ENCODE measurements at places on chromosomes 4 and X.
A peak's percentile ranks its signal among the peaks of the same experiment; 100 is the strongest.

GRCh38 chr4:5018603-5019002 is 655 bp downstream of the CYTL1 start:
- no peak for DNase-seq

- DNase-seq: no peak
Observed at GRCh38 chr4:610411-611261, 14.7 kb upstream of the PDE6B start.

DNA sequence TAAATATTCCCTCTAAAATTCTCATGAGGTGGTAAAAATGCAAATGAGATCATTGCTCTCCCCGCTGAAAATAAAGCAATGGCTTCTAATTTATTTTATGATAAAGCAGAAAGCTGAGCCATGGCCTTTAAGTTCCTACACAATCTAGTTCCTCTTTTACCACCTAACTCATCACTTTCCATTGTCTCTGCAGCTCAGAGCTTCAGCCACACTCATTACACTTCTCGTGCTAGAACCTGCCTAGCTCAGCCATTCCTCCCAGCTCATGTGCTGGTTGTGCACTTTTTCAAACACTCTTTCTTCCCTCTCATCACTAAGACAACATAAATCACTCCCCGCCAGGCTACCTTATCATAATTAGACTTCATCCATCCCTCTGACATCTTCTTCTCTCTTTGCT is 1112.1 kb upstream of the PRKX start:
- no peak for DNase-seq

GRCh38 chrX:35040871-35041270 is 98.3 kb downstream of the FAM47B start:
- no peak for DNase-seq

DNA sequence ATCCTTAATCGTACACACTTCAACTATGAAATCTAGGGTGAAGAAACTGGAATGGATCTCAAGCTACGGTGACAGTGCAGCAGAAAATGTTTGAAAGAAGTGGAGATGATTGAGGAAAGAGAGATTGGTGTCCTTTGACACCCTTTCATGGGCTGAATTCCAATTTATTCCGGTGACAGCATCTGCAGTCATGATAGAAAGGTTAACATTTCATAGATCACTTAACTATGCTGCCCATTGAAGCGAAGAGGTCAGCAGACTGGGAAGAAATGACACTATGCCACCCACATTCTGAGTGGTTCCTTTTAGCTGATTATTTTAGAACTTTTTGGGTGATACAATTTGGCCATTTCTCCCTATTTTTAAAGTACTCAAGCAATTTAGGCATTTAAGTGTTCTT is 82.3 kb downstream of the DNAAF6 start:
- DNase-seq: no peak

DNA sequence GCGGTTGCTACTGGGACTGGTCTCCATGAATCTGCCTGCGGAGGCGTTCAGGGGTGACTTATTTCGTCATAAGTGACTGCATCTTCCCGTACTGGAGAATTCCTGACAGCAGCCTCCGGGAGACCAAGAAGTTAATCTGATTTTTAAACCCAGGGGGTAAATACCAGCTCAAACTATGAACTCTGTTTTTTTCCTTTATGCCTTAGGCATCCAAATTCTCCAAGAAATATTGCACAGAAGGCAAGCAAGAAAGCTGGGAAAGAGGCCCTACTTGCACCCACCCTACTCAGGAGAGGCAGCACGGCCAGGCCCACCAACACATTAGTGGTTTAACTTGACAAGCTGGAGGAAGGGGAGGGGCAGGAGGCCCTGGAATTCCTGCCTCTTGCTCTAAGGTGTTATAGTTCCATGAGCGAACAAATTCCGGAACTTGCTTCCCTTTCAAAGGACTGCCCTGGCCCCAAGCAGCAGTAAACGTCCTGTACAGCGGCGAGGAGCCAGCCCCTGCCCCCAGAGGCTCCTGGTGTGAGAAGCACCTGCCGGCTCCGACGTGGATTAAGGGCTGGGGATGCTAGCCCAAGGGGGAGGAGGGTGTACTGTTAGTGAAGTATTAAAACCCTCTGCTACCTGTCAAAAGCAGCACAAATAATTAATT is 177.2 kb downstream of the AFAP1 start:
- DNase-seq: no peak

GRCh38 chrX:1853916-1854315 is 239.1 kb downstream of the ASMT start:
- DNase-seq: no peak

DNA sequence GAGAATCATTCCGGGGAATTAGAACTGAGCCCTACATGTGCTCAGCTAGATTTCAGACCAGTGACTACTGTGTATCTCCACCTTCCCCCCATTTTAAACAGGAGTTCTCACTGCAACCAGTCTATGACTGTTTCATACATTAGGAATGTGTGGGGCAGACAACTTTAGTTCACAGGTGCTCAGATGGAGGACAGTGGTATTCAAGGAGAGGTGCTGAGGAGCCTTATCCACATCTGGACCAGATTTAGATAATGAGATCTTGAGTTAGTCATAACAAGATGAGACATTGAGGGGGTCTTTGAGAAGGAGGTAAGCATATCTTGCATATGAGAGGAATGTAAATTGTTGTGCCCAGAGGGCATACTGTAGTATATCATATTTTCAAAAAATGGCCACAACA is 32.8 kb upstream of the RELL1 start:
- DNase-seq: no peak

GRCh38 chr4:102637391-102637790 is 123.4 kb downstream of the MANBA start:
- DNase-seq: no peak

- DNase-seq: no peak
Observed at GRCh38 chr4:17915439-17915838, 104.7 kb downstream of the NCAPG start.

DNA sequence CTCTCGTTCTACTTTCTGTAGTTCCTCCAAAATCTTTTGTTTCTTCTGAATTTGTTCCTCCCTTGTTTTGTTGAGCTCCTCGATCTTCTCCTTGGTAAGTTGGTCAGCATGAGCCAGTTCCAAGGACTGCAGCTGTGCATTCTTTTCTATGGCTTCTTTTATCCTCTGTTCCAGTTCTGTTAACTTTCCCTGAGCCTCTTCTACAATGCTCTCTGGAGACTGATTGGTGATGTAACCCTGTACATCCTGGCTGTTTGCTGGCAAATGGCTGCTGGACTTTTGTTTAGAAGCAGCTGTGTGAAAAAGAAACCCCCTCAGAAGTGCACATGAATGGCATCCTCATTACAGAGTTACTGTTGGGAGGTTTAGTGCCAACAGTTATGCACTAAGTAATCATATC is 70.5 kb upstream of the COX18 start:
- DNase-seq: no peak

- no peak for DNase-seq
Observed at GRCh38 chr4:86730310-86730709, 118.9 kb downstream of the SLC10A6 start.

GRCh38 chrX:114906984-114907510 is 110.4 kb downstream of the IL13RA2 start:
- DNase-seq: no peak

GRCh38 chrX:153441981-153442380 is 3.9 kb downstream of the TREX2 start:
- DNase-seq: no peak

GRCh38 chr4:122146652-122147051 is 5.5 kb upstream of the BLTP1 start:
- DNase-seq: no peak

GRCh38 chrX:33190016-33190415 is 21.3 kb downstream of the DMD start:
- no peak for DNase-seq

GRCh38 chr4:53721263-53721662 is 130.0 kb upstream of the LNX1 start:
- DNase-seq: no peak

DNA sequence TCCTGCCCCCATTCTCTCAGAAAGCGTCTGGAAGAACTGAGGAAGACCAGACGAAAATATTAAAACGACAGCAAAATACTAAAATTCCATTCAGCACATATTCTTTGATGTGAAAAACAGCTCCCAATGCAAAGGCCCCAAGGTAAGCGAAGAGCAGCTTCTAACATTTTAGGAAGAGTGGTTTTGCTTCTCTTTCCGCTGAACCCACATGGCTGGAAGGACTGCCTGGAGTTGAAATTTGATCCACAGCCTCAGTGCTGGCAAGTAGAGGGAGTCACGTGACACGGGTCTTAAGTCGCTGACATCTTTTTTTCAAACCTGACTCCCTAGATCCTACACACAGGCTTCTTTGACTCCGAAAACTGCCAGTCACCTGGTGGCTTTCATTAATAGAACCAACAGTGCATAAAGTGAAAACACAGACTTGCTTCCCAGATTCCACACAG is at the start of gene FAM13A:
Gene FAM13A, minus strand, starts transcription at position 233 of the 446 bp plus-strand sequence. Its CDS starts 221 bp downstream, at position 12.
- peak; percentile 36 for DNase-seq

- DNase-seq: no peak
Observed at GRCh38 chr4:150098214-150098613, 20.0 kb downstream of the DCLK2 start.

GRCh38 chrX:19677121-19677520 is 161.8 kb upstream of the MAP3K15 start:
- DNase-seq: no peak
